ENCODE measurements at places on chromosomes 11 and 22.

GRCh38 chr22:26800858-26801257, 143.5 kb downstream of the MIAT start:
- no peak for DNase-seq

GRCh38 chr11:69157822-69158231, 2.1 kb downstream of the SMIM38 start:
- DNase-seq: no peak

- DNase-seq: no peak
Observed at GRCh38 chr11:38356255-38356654, 1758.2 kb upstream of the RAG2 start.

GRCh38 chr11:126592496-126593410, 237.3 kb downstream of the ST3GAL4 start:
- no peak for DNase-seq

DNA sequence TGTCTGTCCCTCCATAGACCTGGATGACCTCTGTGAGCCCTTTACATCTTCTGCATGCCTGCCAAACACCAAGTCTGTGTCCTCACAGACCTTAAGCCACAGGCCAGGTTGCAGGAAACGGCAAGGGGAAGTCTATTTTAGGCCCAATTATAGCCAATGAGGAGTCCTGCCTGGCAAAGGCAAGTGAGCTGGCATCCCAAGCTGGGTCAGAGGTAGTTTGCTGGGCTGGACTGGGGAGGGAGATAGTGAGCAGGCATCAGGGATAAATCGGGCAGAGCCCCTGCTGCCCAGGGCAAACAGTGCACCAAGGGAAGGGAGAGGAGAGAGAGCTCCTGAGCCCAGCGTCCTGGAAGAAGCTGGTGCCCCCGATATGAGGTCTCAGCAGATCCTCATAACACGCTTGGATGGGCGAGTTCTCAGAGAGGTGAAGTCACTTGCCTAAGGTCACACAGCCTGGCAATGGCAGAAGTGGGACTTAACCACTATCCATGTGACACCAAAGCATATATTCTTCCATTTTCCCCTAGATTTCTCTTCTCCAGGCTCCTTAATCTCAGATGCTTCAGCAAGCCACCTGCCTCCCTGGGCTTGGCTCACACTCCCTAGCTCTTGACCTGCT, 3.7 kb upstream of the RELT start:
- no peak for DNase-seq

GRCh38 chr11:63855975-63856374, 17.1 kb downstream of the MARK2 start:
- no peak for DNase-seq

DNA sequence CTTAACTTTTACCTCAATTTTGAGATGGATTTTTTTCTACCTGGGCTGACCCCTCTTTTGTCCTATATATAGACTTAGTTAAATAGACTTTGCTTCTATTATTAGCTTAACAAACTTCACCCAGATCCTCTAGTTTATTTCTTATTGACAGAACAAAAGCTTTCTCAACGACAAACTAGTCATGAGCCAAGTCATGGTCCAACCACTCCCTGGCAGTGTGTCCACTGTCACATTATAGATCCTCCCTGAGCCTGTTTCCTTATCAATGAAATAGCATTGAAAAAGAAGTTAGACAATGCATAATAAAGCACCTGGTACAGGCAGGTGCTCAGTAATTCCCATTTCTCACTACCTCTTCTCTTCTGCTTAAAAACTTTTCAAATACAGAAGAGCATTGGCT, 155.1 kb downstream of the SPON1 start:
- no peak for DNase-seq

- DNase-seq: peak; percentile 58
Observed at GRCh38 chr11:61532134-61533038, 23.8 kb downstream of the LRRC10B start.

DNA sequence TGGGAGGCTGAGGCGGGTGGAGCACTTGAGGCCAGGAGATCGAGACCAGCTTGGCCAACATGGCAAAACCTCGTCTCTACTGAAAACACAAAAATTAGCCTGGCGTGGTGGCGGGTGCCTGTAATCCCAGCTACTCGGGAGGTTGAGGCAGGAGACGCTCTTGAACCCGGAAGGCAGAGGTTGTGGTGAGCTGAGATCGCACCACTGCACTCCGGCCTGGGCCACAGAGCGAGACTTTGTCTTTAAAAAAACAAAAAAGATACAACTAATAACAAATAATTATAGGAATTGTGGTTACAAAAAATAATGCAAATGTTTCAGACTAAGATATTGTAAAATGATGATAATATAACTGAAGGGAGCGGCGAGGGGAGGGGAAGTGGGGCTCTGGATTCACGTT, 90.3 kb upstream of the RTL6 start:
- no peak for DNase-seq

DNA sequence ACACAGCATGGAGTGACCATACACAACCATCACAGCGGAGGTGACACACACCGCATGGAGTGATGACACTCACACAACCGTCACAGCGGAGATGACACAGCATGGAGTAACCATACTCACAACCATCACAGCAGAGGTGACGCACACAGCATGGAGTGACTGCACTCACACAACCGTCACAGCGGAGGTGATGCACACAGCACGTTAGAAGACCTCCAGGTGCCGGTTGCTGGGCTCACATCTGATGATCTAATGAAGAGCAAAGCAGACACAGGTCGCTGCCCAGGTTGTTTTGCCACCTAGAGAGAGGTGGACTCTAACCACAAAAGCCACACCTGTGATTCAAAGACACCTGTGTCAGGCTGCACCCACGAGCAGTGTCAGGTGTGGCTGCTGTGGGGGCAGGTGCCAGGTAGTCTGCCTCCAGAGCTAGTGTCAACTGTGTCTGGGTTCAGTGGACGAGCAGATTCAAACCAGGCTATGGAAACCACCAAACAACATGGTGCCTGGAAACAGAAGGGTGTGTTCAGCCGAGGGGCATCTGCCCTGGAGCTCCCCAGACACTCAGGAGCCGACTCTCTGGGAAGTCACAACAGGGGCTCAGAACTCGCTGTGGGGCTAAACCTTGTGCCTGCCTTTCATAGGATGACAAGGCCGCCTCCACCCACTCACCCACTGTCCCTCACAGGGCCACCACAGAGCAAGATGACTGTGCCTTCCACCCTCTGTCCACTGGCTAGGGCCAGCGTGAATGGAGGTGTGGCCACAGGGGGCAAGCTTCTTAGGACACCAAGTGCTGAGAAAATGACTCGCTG, 608.2 kb downstream of the TBC1D22A start:
- DNase-seq: no peak

DNA sequence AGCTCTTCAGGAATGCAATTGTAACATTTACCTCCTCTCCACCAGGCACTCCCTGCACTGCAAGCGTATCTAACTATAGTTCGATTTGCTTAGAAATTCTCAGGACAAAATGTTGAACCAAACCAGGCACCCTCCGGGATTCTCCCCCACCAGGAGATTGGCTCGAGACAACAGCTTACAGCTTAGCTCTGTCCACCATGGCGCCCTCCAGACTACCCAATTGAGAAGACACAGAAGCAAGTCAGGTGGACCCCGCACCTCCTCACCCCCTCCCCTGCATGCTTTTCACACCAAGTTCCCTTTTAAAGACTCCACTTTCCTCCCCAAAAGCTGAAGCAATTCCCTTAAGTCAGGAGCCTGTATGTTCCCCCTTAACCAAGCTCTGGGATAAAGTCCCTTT, 34.7 kb upstream of the RFPL3 start:
- no peak for DNase-seq

DNA sequence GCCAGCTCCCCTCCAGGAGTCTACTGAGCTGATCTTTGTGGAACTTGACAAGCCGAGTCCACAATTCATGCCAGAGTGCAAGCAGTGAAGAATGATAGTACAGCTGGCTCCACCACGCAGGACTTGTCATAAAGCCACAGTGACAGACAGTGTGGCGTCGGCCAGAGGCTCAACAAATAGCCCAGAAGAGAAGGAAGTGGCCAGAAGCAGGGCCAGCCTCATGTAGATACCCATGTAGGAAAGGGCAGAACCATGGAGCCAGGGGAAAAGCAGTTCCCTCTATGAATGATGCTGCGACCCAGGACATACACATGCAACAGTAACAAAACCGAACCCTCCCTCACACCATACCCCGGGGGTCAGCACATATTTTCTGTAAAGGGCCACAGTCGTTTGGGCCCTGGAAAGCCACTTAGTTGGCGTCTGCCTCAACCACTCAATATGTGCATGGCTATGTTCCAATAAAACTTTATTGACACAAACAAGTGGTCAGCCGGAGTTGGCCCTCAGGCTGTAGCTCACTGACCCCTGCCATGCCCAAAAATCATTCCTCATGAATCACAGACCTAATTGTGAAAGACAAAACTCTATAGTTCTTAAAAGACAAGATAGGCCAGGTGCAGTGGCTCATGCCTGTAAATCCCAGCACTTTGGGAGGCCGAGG, 161.4 kb downstream of the BRD1 start:
- DNase-seq: no peak

- no peak for DNase-seq
Observed at GRCh38 chr11:122879785-122880184, 2.8 kb upstream of the JHY start.

DNA sequence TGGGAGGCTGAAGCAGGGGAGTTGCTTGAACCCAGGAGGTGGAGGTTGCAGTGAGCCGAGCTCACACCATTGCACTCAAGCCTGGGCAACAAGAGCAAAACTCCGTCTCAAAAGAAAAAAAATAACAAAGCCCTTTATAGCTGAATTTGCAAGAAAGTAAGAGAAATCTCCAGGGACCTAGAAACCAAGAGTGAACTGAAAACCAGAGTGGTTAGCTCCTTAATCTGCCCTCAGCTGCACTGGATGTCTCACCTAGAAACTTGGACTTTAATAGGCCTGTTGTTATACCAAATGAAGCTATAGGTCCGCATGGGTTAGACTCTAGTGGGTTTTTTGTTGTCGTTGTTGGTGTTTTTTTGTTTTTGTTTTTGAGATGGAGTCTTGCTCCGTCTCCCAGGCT, 4.1 kb downstream of the NEU3 start:
- no peak for DNase-seq

DNA sequence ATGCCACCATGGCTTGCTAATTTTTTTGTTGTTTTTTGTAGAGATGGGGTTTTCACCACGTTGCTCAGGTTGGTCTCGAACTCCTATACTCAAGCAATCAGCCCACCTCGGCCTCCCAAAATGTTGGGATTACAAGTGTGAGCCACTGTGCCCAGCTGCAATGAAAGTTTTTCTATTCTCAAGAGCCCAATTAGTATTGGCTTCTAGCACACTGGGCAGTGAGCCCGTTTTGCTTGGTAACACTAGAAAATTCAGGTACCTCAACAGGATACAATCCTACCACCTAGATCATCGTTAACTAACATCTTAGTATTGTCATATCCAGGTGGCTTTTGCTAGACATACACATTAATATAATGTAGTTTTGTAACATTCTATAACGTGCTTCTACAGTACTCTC, 19.0 kb downstream of the SEC14L3 start:
- no peak for DNase-seq

DNA sequence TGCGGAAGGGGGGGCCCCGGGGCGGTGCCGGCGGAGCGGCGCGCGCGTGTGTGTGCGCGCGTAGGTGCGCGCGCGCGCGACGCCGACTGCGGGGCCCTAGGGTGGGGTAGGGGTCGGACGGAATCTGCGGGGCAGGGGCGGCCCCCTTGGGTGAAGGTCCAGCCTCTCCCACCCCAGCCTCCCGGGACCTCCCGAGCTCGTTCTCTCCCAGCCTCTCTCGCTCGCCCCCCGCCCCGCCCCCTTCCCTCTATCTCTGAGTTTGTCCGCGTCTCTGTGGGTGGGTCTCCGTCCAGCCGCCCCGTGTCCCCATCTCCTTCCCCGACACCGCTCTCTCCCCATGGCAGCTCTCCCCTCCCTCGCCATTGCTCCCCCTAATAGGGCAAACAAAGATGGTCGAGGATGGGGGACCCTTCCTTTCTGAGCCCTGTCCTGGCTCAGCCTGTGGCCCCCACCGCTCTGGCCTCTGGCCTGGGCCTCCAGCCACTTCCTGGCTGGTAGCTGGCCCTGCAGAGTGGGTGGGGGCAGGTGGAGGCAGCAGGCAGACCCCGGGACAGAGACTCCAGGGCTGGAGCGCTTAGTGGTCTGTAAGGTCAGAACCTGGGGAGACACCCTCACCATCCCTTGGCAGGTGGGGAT, 33.0 kb upstream of the PRR5 start:
- DNase-seq: no peak

GRCh38 chr11:133928628-133929059, 28.1 kb downstream of the IGSF9B start:
- DNase-seq: peak; percentile 80

DNA sequence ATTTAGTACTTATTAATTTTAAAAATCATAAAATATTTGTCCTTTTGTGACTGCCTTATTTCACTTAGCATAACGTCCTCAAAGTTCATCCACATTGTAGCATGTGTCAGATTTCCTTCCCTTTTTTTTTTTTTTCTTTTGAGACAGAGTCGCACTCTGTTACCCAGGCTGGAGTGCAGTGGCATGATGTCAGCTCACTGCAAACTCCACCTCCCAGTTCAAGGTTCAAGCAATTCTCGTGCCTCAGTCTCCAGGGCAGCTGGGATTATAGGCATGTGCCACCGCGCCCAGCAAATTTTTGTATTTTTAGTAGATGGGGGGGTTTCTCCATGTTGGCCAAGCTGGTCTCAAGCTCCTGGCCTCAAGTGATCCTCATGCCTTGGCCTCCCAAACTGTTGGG, 10.6 kb downstream of the RAB6A start:
- DNase-seq: no peak

DNA sequence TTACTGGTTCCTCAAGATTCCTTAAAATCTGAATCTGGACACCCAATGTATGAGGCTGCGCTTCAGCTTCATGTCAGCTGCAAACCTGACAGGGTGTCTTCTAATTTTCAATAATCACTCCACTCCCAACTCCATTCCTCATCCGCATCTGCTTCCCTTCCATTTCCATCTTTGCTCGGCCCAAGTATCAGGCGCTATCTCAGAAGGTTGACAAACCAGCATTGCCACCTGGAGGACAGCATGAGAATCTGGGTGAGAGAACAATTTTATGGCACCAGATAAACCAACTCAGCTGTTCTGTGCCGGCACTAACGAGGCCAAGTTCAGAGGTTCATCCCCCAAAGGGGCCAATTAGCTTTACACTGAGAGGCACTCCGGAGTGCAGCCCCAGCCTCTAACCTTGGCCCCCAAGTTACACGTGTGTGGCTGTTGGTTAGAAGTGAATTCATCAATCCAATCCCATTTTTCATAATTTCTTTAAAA, 79.1 kb upstream of the LMO2 start:
- DNase-seq: peak; percentile 12

DNA sequence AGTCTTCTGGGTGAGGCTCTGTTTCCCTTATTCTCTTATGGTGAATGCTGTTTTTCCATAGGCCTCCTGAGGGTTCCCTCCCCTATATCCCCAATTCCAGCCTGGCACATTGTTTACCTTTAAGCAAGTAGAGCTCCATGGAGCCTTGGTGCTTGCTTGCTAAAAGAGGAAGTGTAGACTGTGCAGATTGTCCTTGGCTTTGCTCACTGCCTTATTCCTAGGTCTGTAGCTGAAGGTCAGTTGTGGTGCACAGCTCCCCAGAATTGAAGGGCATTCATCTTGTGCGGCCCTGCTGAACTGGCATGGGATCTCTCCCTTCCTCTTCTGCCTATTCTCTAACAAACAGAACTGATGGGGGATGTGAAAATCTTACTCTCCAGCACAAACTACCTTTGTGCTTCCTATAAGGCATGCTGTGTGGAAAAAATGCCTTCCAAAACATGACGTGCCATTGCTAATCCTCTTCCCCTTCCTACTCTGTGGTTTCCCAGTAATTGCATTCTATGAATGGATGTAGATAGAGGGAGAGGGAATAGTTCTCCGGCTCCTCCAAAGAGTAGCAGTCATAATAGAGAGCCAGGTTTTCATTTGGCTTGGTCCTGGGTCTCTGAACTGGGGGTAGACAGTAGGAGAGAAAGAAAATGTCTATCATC, 34.2 kb upstream of the PLET1 start:
- DNase-seq: no peak

- no peak for DNase-seq
Observed at GRCh38 chr22:21652547-21653545, 10.7 kb downstream of the SDF2L1 start.

Data from CD4-positive, alpha-beta T cell treated with Interleukin-17A for 4 hours (primary cell).